ENCODE measurements at places on chromosomes 5 and 9. TPM values are rescaled to one million over a fixed set of nuclear protein-coding genes. Genes with fewer than 3 reads are reported as not detected.

CCNJL gene
- 1.4 TPM for total RNA-seq

CFAP157 gene
- not detected for total RNA-seq

ZNF367 gene
- 2.7 TPM for total RNA-seq

GABBR2 gene
- total RNA-seq = 0.46 TPM

PCDHB16 gene
- total RNA-seq = 0.50 TPM

ACTBL2 gene
- total RNA-seq = 0.03 TPM

PAPPA gene
- 201 TPM for total RNA-seq

CTNNAL1 gene
- total RNA-seq = 35.9 TPM

GFI1B gene
- total RNA-seq = not detected

TXN gene
- 191 TPM for total RNA-seq

LCN9 gene
- not detected for total RNA-seq

PCDHA13 gene
- total RNA-seq = 0.10 TPM

MEGF10 gene
- total RNA-seq = 3.0 TPM
